Activated CD4-positive, CD25-positive, alpha-beta regulatory T cell (primary cell): ENCODE measurements at places on chromosomes 3 and 15.

- no peak for DNase-seq
These were observed 44.4 kb upstream of the SACM1L start for GRCh38 chr3:45644791-45645201.

DNA sequence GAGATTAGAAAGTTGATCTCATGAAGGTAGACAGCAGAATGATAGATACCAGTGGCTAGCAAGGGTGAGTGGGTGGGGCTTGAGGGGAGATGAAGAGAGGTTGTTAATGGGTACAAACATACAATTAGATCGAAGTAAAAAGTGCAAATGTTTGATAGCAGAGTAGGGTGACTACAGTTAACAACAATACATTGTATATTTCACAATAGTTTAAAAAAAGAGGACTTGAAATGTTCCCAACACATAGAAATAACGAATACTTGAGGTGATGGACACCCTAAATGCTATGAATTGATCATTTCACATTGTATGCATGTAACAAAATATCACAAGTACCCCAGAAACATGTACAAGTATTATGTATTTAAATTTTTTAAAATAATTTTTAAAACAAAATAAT is 47.3 kb downstream of the ADAM10 start:
- no peak for DNase-seq

DNA sequence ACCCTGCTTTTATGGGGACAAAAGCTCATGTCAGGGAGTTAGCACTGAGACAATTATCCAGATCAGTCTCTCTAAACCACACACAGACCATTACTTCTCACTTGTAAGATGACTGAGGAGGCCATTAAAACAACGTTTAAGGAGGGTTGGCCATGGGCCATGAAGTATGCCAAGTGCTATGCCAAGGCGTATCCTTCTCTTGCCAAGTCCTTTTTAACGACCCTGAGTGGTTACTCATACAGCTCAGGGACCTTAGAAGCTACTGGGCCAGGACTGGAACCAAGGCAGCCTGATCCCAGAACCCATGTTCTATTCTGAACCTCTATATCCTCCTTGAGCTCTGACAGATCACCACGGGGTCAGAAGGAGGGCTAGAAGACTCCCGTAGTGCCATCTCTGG is 50.0 kb downstream of the NMNAT3 start:
- DNase-seq: no peak

GRCh38 chr15:49313650-49314049 is 109.4 kb upstream of the FGF7 start:
- DNase-seq: no peak

GRCh38 chr3:127732303-127732702 is 59.6 kb downstream of the ABTB1 start:
- no peak for DNase-seq

- no peak for DNase-seq
These were observed 185.0 kb upstream of the PRICKLE2 start for GRCh38 chr3:64410226-64410625.

- no peak for DNase-seq
These were observed 898 bp downstream of the SMAD3 start for GRCh38 chr15:67066041-67066958.

- DNase-seq: no peak
These were observed 7.5 kb upstream of the LCTL start for GRCh38 chr15:66573348-66573718.

DNA sequence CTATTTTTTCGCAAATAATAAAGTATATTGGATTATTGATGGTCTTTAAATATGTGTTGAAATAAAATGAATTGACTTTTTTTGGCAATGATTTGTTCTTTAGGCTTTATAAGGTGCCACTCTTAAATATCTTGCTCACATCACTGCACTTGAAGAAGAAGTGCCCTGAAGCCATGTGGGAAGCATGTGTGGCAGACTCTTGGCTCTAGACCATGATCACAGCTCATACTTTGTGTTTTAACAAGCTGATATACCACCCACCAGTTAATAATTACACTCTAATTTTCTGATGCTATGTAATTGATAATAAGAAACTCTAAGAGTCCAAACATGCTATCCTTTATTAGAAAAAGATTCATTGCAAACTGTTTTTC is 52.1 kb upstream of the TGFBR2 start:
- no peak for DNase-seq

DNA sequence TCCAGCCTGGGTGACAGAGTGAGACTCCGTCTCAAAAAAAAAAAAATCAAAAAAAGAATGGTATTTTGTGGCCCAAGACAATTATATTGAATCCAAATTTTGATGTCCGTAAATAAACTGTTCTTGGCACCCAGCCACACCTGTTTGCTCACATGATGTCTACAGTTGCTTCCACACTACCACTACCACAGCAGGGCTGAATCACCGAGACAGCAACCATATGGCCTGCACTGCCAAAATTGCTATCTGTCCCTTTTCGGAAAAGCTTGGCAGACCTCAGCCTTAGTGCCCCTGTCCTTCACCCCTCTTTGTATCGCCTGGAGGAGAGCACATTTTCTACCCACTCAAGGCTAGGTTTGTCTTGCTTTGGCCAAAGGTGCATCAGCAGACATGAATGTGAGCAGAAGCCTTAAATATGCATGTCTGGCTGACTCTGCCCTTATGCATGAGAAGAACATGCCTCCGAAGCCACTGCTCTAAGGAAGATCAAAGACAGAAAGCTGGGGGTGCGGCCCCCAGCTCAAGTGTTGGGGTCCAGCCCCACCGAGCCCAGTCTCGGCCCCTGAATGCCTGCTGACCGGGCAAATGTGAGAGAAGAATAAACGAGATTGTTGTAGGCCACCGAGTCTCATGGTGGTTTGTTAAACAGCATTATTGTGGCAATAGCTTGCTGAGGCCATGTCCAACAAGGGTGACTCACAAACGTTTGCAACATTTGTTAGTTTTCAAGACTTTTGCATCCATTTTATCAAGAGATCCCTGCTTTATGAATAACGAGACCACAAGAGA is 108.1 kb downstream of the TPRA1 start:
- DNase-seq: no peak

DNA sequence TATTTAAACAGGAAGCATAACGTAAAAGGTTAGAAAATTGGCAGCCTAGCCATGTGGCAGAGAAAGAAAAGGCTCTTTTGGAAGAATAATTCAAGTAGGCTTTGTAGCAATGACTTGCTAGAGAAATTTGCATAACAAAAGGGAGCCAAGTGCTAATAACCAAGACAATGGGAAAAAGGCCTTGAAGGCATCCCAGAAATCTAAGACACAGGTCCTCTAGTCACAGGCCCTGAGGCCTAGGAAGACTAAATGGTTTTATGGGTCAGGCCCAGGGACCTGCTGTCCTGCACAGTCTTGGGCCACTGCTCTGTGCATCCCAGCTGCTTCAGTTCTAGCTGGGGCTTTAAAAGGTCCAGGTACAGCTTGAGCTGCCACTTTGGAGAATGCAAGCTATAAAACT is 78.5 kb downstream of the FGF7 start:
- DNase-seq: no peak

- DNase-seq: no peak
These were observed 12.5 kb downstream of the RASA2 start for GRCh38 chr3:141499284-141499683.

GRCh38 chr3:10389339-10389738 is 68.4 kb upstream of the SEC13 start:
- no peak for DNase-seq

GRCh38 chr3:32181796-32182195 is 56.7 kb upstream of the CMTM8 start:
- no peak for DNase-seq

DNA sequence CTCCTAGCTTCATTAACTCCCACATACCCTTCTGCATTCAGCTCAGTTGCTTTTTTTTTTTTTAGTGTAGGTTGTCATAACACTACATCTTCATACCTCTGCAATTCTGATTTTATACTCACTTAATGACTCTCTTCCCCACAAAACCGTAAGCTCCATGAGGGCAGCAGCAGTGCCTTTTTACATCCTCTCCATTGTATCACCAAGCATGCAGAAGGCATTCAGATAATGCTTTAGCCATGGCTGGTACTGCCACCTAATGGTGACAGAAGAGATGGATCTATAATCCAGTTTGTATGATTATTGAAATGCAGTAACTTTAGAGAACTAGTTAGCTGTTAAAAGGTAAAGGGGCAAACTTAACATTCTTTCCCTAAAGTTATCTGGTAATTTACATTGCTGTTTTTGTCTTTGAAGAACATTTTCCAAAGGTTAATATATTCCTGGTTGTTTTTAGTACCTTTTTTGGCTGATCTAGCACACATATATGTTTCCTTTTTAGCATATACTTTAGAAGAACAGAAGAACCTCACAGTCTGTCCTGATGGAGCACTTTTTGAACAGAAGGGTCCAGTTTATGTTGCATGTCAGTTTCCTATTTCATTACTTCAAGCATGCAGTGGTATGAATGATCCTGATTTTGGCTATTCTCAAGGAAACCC is 36.8 kb downstream of the ATP1B3 start:
- DNase-seq: no peak
